ENCODE measurements at places on chromosomes 6 and 20.

GRCh38 chr6:43916924-43917877, 147.2 kb downstream of the VEGFA start:
- no peak for ATAC-seq

DNA sequence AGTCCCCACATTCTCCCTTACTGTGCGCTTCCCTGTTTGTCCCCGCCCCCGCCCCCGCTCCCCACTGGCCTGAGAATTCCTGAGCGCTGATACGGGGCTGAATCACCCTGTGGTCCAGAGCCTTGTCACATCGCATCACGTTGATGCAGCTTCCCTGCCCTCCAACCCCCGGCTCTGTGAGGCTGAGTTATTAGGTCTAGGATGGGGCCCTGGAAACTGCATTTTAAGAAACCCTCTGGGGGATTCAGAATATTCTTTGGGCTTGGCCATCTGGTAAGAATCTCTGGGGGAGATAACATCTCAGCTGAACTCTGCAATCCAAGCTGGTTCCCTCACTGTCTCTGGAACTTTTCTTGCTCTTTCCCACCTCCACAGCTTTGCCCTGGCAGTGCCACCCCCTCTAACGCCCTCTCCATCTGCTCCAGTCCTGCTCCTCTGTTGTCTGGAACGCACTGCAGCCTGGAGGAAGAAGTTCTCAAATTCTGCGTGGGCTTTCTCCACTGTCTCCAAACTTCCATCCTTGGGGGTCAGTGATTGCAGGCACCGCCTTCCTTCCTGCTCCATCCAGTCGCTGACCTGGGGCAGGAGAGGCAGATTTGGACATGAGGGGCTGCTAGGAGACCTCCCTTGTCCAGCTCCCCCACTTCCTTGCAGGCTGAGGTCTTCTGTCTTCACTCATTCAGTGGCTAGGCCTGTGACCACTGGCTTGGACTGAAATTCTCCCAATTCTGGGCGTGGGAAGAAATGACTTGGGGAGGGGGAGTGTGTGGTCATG, 42.6 kb downstream of the KIAA1755 start:
- ATAC-seq, result no peak

DNA sequence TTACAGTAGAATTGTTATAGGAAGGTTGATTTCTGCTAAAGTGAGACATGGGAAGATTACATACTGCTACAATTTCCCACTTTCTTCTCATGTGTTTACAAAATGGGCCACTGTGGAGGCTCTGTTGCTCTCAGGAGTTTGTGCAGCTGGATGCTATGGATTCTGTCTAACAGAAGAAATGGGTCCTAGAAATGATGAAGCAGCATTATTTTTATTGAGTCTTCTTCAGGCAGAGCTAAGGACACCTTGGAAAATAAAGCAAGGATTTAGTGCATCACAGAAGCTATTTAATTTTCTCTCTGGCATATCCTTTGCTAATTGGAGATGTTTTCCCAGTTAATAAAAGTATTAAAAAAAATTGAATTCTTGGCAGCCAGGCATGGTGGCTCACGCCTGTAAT, 29.2 kb downstream of the CCDC170 start:
- no peak for ATAC-seq

GRCh38 chr6:83770910-83771309, 62.0 kb upstream of the SNAP91 start:
- ATAC-seq, result no peak

GRCh38 chr6:133873538-133873937, 15.4 kb upstream of the TCF21 start:
- no peak for ATAC-seq

GRCh38 chr6:94124333-94124732, 705.0 kb upstream of the EPHA7 start:
- ATAC-seq, result no peak

DNA sequence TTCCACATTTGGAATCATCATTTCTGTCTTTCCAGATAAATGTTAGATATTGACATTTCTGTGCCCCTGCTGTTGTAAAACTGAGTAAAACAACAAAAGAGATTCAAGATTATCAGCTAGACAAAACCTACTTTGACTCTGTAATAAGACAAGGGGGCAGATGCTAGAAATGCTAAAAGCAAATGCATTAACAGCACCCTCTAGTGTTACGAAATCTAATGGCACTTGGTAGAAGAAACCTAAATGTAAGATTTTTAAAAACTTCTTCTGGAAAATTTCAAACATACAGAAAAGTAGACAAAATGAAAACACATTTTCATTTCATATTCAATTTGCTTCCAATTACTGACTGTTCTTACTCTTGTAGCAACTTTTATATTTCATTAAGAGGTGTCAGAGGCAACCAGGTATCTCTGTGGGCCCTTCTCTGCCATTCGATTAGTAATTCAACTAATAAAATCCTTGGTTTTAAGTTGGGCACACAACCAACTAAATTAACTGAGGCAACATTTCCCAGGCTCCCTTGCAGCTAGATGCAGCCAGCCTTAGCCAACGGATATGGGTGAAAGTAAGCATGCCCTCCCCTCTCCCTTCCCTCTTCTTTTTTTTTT, 45.0 kb downstream of the SLC23A2 start:
- peak; percentile 57 for ATAC-seq

DNA sequence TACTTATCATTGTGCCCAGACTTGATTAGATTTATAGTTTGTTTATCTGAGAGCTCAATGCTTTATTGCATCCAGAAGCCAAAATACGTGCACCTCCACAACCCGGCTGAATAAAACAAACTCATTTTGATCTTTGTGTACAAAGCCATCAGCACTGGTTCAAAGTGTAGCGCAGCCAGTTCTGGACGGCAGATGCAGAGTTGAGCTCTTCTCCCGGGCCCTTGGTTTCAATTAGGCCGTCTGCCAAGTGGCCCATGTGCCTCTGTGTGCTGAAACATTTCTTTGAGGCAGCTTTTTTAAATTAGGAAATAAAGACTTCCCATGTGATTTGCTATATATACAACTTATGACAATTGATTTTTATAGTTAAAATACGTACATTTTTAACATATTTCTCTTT, 96.2 kb upstream of the RSPO3 start:
- ATAC-seq, result no peak

DNA sequence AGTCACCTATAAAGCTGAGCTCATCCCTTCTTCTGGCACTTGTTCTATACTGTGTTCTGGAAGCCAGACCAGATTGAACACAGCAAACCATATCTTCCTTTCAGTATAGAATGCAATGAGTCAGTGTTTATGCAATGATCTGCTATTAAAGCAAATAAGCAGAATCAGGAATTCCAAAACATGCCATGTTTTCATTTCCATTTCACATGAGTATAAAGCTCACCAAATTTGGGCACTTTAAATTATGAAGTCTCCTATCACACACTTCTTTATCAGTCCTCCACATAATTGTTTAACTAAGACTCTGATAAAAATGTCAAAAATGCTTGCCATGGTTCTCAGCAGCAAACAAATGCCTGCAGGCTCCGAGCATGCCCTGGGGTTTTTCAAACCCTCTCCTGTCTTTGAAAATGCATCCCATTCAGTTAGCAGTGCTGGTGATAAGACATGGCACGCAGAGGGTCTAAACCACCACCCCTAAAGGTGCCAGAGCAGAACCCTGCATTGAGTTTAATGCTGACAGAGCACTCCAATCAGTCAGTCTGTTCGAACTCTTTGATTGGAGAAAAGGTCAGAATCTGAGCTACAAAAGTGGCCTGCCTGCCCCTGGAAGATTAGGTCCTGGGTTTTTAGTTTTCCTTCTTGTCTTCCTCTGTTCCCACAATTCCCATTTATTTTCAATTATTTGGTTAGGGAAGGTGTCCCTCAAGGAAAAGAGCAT, 234.1 kb downstream of the GMPR start:
- ATAC-seq, result no peak

DNA sequence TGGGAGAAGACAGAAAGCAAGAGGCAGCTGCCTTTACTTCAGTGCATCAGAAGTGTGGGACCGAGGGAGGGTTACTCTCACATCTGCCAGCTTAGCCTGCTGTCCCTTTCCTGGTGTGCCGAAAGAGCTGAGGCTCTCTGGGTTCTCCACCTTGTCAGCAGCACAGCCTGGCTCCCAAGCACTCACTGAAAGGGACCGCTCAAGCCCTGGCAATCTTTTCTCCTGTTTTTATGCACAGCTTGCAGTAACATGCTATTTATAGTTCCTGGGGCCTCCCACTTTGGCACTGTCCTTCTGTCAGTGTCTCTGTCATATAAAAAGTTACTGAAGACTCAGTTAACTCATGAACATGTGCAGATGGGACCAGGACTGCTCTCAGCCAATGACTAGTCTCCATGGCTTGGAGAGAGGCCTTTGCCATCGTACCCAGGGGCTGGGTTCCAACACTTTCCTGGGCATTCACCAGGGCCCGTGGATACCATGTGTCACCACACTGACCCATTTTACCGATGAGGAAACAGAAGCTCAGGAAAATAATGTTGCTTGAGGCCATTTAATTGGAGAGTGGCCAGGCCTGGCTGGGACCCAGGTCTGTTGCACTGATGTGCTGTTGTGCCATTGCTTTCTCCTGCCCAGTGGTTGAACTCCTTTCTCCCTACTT, 46.2 kb downstream of the PANK2 start:
- no peak for ATAC-seq

GRCh38 chr6:141548966-141549365, 583.8 kb upstream of the GJE1 start:
- ATAC-seq, result no peak

- ATAC-seq, result no peak
Observed at GRCh38 chr20:43974695-43975094, 60.0 kb downstream of the TOX2 start.

- no peak for ATAC-seq
Observed at GRCh38 chr20:62832212-62832922, 15.5 kb downstream of the COL9A3 start.

DNA sequence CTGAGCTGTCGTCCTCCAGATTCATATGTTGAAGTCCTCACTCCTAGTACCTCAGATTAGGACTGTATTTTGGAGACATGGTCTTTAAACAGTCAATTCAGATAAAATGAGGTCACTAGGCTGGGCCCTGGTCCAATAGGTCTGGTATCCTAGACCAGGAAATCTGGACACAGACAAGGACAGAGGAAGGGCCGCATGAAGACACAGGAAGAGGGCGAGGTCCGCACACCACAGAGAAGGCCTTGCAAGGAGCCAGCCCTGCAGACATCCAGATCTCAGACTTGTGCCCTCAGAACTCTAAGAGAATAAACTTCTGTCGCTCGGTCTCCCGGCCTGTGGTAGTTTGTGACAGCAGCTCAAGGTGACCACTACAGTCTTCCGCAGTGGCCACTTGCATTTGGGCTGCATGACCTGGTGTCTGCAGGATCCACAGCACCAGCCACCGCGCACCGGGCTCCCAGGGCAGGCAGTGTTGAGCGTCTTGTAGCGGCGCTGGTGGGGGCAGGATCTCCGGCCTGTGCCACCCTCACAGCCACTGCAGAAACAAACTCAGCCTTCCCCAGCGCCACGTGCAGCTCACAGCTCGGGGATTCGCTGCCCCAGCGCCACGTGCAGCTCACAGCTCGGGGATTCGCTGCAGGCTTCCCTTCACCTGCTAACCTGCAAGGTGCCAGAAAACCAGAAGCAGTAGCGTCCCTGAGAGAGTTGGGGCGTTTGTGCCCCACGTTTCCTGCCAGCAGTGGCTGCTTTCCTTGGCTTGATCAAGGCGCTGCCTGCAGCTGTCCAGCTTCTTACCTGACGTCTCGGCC, 6.0 kb upstream of the RBM38 start:
- ATAC-seq, result no peak

GRCh38 chr6:136506124-136506799, 44.0 kb downstream of the MAP7 start:
- ATAC-seq, result no peak

- no peak for ATAC-seq
Observed at GRCh38 chr6:88840796-88841539, 122.5 kb downstream of the RNGTT start.

DNA sequence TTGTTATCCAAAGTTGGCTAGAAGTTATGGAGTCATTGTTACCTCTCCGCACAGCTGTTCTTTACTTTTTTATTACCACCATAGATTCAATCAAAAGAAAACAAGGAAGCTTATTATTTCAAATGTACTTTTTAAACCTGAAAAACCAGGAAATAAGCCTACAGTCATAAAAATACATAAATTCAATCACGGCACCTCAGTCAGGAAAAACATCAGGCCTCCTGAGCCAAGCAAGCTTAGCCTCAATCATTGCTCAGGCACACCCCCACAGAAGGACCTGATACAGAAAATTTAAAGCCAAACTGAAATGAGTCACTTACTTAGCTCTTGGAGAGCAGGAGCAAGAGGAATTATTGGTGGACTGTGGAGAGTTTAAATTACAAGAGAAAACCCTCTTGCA, 44.3 kb downstream of the MARCKS start:
- ATAC-seq, result no peak

- ATAC-seq, result no peak
Observed at GRCh38 chr6:159390381-159390780, 221.2 kb downstream of the FNDC1 start.

GRCh38 chr20:58810116-58810878, 40.4 kb downstream of the GNAS-AS1 start:
- peak; percentile 87 for ATAC-seq

DNA sequence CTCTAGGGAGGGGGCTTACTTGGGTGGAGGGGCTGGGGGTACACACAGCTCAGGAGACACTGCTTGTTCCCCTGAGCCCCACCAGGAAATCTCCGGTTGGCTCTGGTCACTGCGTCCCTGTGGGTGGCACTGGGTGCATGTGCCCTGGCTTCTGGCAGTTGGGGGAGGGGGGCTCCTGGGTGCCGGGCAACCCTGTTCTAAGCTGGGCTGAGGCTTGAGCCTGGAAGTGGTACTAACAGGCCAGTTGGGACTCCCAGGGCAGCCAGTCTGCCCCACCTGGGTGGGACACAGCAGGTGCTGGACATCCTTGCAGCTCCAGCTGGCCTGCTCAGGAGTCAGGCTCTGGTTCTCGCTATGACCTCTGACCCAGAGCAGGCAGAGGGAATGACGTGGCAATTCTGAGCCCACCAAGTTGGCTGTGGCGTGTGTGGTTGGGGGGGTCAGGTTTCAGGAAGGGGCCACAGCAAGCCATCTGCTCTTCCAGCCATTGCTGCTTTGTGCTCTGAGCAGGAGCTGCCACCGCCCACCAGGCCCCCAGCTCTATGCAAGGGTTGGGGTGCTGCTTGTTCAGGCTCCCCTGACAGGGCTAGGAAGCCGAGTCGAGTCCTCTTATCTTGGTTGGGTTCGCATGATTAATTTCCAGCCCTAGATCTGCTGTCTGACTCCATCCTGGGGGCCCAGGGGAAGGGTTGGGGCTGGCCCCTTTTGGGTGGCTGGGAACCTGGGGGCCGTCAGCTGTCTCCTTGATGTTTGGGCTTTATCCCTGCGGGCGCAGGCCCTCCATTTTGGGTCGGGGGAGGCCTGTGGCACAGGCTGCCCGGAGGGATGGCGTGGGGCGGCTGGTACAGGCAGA, 590 bp downstream of the C20orf204 start:
- no peak for ATAC-seq

GRCh38 chr6:158452191-158452590, 107.7 kb upstream of the TMEM181 start:
- no peak for ATAC-seq

GRCh38 chr6:35052694-35053565, 88.2 kb downstream of the TCP11 start:
- ATAC-seq, result no peak

GRCh38 chr6:52276130-52276529, 8.4 kb downstream of the MCM3 start:
- no peak for ATAC-seq
